Fibroblast of skin of back (primary cell): ENCODE measurements at places on chromosomes 7 and 10.

DNA sequence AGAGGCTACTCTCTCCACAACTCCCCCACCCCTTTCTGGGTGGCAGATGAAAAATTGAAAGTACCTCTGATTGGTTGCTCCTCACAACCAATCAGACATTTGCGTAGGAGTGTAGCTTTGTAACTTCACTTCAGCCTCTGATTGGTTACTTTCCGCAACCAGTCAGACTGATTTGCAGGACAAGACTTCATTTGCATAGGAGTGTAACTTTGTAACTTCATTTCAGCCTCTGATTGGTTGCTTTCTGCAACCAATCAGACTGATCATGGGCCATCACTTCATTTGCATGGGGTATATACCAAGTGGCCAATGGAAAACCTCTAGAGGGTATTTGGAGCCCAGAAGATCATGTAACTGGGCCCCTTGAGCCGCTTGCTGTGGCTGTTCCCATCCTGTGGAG is 25.6 kb downstream of the CDNF start:
- DNase-seq, result peak; percentile 5

GRCh38 chr10:86331861-86332260 is 34.7 kb downstream of the GRID1 start:
- DNase-seq, result no peak

- DNase-seq, result no peak
These were observed 74.6 kb upstream of the GDF10 start for GRCh38 chr10:47225219-47225927.

DNA sequence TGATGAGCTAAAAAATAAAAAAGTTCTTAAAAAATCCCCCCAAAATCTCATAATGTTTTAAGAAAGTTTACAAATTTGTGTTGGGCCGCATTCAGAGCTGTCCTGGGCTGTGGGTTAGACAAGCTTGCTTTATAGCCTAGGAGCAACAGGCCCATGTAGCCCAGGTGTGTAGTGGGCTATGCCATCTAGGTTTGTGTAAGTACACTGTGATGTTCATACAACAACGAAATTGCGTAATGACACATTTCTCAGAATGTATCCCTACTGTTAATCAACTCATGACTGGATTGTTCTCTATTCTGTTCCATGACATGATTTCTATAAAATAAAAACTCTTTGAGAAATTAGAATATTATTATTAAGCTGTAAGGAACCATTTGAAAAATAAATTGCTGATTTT is 13.0 kb downstream of the MIOS start:
- DNase-seq, result no peak

DNA sequence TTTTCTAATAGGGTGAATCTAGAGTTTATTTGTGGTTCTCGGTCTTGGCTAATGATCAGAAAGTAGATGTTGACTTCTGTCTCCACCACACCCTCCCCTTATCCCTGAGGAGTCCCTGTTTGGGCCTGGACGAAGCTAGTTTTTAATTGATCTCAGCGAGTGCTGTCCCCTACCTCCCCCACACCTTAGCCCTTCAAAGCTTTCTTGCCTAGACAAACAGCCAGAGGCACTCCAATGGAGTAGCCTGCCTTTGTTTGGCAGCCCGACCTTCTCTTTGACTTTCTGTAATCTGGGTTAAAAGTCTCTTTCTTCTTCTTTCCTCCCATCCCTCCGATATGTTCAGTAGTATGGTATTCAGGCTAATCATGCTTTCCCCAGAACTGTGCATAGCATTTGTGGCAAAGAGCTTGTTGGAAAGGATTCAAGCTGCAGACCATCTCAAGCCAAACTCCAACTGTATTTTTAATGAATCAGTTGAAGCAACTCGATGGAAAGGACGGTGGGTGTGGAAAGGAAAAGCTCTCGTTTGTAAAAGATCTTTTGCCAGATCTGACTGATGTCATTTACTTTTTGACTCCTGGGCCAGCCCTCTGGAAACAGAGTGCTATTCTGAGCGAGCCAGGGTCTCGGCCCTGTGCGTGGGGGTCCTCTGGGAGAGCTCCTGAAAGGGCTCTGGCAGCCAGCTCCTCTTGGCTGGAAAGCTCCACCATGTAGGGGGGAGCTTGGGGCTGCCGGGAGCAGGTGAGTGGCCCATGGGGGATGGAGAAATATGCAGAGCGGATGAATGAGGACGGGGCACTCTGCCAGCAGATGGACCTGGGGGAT is 4.5 kb downstream of the FAM180A start:
- peak; percentile 83 for DNase-seq

DNA sequence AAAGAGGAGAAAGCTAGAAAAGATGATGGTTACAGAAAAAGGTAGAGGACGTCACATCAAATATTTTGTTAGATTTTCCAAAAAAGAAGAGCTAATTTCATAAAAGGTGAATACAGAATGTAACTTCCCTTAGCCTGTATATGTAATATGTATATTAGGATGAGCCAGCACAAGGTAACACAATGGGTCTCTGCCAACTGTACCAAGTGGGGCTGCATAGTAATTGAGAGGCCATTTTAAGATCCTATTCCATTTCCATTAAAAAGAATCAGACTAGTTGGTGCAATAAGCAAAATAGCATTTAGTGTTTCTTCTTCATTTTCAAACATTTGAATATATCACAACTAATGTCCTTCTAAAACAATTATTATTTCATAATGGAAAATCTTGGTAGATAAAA is 134.6 kb downstream of the SEMA3A start:
- DNase-seq, result no peak

GRCh38 chr7:41698114-41698513 is 4.8 kb downstream of the INHBA start:
- DNase-seq, result peak; percentile 62

DNA sequence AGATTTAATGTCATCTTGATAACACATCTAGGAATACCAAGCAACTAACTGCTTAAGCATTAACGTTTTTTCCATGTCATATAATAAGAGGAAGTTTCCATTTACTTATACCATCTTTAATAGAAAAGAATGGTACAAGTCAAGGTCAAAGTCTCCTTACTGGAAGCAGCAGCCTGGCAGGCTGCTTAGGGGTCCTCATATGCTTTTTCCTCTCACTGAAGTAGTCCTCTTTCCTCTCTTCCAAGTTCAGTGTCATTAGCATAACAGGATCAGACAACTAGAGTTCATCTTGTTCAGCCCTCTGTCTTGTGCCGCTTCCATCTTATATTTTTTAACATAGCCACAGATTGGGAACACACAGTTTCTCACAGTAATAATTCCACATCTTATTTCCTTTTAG is 405.7 kb downstream of the GFRA1 start:
- DNase-seq, result no peak

- DNase-seq, result no peak
These were observed 38.6 kb upstream of the TNKS2 start for GRCh38 chr10:91759581-91759986.

DNA sequence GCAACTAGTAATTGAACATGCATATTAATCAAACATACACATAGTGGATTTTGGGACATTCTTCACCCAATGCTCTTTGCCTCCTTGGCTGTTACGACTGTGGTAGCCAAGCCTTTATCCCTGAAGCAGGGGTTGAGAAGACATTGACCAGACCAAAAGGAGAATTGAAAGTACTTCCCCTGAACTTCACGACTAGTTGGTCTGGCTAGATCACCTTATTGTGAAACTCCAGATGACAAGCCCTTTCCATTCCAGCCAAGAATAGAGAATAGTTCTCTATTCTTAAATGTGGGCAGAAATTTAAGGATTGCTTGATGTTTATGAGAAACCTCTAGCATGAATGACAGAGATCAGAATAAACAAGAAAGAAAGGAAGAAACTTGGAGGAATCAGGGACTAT is 97.0 kb downstream of the LRMDA start:
- DNase-seq, result no peak

- DNase-seq, result peak; percentile 30
These were observed 165.4 kb downstream of the SUGCT start for GRCh38 chr7:40300146-40300670.

DNA sequence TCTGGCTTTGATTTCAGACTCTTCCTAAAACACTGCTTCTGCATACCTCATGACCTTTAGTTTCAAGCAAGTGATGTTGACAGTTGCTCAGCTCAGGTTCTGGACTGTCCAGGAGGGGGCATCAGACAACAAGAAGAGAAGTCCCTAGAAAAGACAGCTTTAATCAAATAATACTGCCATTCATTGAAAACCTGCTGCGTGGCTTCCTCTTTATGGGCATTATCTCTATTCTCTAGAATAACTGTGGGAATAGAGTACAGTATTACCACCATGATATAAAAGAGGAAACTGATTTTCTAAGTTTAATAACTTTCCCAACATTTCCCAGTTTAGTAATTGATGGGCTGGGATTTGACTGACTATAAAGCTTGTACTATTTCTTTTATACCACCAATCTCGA is 170.4 kb downstream of the SNX13 start:
- DNase-seq, result peak; percentile 68

- no peak for DNase-seq
These were observed 164.6 kb upstream of the WNT16 start for GRCh38 chr7:121164247-121164646.

GRCh38 chr7:16926283-16926682 is 44.5 kb upstream of the AGR3 start:
- peak; percentile 50 for DNase-seq

DNA sequence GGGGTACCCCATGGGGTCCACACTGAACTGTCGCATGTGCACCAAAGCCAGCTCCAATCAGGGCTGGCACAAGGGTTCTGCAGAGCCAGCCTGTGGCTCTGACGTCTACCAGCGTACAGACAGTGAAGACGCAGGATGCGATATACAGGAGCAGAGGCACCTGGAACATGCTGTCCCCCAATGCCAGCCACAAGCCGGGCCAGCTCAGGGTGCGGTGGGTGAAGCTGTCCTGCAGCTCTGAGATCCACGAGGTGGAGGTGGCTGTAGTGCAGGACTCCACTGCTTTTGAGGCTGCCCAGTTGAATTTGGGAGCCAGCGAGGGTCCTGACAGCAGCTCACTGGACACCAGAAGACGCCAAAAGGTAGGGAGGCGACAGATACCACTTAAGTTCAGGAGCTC is 111.3 kb upstream of the PDSS1 start:
- DNase-seq, result no peak
